ENCODE measurements at places on chromosomes 2 and 18.

DNA sequence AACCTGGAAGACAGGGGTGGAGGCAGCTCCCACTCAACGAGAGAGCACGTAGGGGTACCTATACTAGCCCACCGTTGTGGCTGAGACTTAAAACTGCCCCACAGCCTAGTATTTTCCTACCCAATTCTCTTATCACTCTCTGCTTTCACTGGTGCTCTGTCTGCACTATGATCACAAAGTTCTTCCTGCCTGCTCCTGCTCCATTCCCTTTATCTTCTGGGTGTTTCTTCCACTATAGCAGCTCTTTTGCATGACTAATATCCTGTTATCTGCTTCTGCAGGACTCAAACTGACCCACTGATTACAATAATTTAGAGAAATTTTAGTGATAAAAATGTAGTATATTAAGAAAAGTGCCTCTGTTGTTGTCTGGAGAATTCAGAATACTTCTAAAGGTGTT, 184.8 kb downstream of the LRP1B start:
- DNase-seq, result no peak

DNA sequence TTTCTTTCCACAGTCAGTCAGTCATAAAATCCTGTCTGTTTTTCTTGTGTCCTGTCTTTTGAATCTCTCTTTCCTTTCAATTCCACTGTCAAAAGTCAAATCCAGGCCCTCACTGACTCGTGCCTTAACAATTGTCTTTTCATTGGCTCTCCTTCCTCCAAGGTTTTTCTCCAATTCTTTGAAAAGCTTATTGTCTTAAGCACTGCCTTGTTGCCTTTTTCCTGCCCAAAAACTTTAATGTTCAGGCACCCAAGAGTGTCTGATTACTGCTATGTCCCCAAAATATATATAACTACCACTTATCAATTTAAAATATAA, 13.9 kb upstream of the SULT1C4 start:
- DNase-seq, result no peak

GRCh38 chr2:25339791-25340180, 1.9 kb downstream of the DNMT3A start:
- peak; percentile 50 for DNase-seq

- DNase-seq, result no peak
Measured at GRCh38 chr18:34834897-34835296, 124.8 kb downstream of the DTNA start.

GRCh38 chr2:10830203-10830602, 17.6 kb upstream of the PDIA6 start:
- DNase-seq, result no peak

DNA sequence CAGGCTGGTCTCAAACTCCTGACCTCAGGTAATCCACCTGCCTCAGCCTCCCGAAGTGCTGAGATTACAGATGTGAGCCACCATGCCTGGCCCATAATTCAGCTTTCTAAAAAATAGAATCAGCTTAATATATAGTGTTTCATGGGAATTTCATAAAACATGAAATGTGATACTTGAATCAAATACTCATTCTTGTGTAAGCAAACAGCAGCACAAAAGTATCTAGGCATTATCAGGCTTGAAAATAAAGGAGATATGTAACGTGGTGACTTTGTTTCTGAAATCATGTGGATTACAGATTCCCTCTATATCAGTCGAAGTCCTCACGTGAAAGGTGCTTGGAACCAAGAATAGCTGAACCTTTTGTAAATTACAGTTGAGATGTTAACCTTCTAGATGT, 229.1 kb downstream of the FHOD3 start:
- DNase-seq, result no peak

- no peak for DNase-seq
Measured at GRCh38 chr2:235611756-235612155, 117.9 kb downstream of the AGAP1 start.

- no peak for DNase-seq
Measured at GRCh38 chr2:33510586-33510968, 34.1 kb downstream of the RASGRP3 start.

DNA sequence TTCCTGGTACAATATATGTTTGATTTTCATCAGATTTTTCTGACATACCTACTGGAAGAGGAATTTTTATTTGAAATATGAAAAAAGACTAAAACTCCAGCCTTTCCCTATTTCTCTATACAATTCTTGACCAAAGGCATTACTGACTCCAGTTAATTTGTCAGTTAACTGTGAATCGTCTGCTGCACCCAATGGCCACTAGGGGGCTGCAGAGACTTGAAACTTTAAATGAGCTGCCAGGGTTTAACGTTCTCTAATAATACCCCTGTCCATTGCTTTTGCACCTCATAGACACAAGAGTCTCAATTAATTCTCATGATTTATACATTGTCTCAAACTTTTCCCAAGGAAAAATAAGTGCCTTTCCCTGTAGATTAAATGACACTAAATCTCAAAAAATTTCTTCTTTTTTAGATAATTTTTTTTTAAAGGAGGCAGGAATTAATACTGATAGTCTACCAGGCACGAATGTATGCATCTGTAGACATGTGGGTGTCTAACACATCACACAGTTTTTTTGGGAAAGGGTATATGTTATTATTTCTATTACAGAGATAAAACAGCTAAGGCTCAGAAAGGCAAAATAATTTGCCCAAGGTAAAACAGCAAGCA, 1.8 kb upstream of the ALK start:
- DNase-seq, result peak; percentile 43

GRCh38 chr18:44724105-44724778, 43.6 kb downstream of the SETBP1 start:
- no peak for DNase-seq

DNA sequence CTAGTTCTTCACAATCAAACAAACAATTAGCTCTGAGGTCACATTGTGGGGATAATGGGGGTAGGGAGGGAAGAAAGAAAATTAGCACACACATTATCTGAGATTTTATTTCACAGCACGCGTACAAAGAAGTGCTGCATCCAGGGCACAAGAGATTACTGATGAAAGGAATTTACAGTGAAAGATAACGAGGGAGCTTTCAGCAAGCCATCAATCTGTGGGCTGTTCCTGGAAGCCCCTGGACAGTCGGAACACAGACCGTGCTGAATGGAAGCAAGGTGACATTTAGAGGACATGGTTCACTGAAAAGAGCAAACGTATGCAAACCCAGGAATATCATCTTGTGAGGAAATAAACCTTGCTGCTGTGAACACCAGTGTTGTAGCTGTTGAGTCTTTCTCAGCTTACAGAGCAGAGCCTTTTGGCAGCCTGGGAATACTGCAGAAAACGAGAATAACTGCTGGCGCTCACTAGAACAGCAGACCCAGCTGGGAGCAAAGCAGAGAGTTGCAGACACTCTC, 63.2 kb downstream of the SCG2 start:
- peak; percentile 41 for DNase-seq

GRCh38 chr2:11852526-11853196, 106.2 kb downstream of the LPIN1 start:
- DNase-seq, result no peak

DNA sequence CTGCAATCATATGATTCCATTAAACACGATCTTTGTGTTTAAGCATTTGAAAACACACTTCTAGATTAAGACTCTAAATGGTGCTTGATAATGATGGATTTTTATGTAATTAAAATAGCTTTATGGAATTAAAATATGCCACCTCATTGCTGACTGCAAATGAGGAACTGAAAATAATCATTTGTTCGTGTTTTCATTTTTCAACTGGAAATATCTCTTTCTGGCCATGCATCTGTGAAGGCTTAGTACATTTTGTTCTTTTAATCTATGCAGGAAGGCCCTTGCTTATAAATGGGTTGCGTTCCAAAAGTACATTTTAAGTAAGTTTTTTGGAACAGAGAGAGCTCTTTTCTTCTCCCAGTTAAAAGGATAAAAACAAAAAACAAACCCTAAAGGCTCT, 125.5 kb downstream of the MC4R start:
- DNase-seq, result no peak

DNA sequence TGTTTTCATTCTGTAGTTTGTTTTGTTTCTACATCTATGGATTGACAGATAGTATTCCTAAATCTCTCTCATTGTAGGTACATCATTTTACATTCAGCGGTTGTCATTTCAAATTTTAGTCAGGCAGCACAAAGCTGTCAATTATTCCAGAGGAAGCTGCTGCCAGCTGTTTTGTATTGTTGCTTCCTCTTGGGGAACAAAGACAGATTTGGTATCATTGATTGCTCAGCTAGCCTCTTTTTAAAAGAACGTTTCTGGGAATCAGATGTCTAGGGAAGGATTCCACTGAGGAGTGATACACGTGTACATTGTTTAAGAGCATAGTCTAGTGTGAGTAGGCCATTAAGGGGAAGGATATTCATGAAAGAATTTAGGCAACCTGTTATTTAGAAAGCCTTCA, 145.8 kb downstream of the AGPS start:
- peak; percentile 55 for DNase-seq

DNA sequence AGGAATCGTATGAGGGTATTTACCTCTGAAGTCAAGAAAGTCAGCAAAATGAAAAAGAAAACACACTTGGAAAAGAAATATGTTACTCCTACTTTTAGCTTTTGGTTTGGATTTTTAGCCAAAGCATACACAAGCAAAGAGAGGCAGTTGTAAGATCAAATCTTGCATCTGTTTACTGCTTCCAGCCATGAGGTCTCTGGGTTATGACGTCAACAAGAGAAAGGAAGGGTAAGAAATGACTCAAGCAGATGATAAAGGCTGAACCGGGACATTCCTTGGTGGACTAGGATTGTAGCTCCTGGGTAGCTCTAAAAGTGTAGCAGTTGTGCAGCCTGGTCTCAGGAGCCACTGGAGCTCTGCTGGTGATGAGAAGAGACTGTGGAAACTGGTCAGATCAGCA, 16.8 kb downstream of the CTNNA2 start:
- DNase-seq, result no peak

DNA sequence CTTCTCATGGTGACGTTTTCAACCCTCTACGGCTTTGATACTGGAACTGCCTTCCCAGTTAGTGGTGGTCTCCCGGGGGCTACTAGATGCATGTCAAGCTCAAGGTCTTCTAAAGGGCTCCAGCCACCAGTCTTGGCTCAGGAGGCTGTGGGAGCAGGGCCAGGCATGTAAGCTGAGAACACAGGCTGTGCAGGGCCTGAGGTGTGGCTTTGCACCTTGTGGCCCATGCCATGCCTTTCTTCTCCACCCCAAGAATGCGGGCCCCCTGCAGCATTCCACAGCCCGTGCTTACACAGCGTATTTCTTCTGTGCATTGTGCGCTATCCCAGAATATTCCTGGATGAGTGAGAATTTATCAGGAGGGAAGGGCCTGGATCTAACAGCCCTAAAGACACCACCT, 144.9 kb downstream of the SEPTIN10 start:
- DNase-seq, result no peak

- no peak for DNase-seq
Measured at GRCh38 chr2:88693911-88694414, 2.5 kb downstream of the RPIA start.

DNA sequence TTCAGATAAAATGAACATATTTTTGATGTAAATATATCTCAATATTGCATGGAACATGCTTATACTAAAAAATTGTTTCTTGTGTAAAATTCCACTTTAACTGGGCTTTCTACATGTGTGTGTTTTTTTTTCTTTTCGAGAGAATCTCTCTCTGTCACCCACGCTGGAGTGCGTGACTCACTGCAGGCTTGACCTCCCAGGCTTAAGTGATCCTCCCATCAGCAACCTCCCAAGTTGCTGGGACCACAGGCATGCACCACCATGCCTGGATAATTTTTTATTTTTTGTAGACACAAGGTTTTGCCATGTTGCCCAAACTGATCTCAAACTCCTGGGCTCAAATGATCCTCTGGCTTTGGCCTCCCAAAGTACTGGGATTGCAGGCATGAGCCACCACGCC, 254.6 kb downstream of the LOXHD1 start:
- DNase-seq, result no peak

- no peak for DNase-seq
Measured at GRCh38 chr2:186036862-186037449, 298.4 kb downstream of the FSIP2 start.

GRCh38 chr18:60976976-60977375, 356.3 kb upstream of the CDH20 start:
- no peak for DNase-seq

GRCh38 chr2:20584399-20585358, 66.2 kb downstream of the HS1BP3 start:
- DNase-seq, result no peak

DNA sequence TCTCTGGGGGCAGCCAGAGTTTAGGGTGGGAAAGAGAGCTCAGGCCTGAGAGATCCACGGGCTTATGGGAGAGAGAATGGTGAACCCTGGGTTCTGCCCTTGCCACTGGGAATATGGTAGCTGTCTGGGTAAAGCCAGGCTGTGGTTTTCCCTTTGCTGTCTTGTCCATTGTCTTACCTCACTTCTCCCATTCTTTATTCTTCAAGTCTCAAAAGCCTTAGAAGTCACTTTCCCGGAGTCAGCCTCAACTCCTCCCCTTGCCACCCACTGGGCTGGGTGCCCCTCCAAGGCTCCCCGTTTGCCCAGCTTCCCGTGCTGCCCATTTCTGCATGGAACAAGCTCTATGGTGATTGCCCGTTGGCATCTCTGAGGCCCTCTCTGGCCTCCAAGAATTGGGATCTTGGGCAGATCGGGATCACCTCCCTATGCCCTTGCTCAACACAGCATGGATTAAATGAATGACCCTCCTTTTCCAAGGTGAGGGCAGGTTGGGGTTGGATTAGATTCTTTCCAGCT, 228.2 kb downstream of the HAUS1 start:
- no peak for DNase-seq

DNA sequence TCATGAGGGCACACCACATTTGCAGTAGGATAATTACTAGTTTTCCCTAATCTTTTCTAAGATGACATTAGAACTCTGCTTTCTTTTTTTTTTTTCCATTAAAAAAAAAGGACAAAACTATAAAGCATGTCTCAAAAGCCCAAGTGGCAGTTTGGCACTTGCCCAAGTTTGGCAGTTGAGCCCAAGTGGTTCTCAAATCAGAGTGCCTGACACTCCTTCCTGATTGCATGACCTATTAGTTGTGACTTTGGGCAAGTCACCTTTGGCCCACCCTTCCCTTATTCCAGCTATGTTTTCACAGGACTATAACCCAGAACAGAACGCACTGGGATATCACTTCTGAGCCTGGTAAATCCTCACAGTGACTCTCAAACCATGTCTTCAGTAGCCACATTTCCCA, 273.0 kb downstream of the CCDC85A start:
- no peak for DNase-seq

DNA sequence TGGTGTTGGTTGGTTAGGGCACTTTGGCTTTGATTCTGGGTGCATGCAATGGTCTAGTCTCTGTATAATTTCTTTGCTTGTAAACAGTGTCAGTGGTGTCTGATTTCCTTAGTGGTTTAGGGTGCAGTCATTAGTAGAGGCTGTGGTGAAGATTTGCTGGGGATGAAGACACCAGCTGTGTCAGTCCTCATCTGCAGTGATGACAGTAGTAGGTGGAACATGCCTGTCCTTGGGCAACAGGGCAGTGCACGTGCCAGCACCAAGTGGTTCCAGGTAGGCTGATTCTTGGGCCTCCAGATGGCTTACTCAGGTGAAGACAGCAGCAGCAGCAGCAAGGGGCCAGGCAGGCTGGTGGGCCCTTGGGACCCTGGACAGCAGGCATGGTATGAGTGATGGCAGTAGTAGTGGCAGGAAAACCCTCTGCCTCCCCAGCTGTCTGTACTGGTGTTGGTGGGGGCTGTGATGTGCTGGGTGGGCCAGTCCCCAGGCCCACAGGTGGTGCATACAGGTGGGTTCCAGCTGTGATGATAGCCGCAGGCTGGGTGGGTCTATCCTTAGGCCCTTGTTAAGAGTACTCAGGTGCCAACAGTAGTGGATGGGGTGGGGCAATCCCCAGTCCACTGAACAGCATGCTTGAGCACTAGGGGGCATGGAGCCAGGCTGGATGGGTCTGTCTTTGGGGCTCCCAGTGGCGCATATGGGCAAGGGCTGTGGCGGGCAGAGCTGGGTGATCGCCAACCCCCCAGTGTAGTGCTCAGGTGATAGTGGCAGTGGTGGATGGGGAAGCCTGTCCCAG, 140.7 kb upstream of the THUMPD2 start:
- DNase-seq, result no peak

Data from DMS153 (cell line).